Upper lobe of left lung (tissue), 6 donors: ENCODE measurements at places on chromosomes 11 and 22. TPM values are rescaled to one million over a fixed set of nuclear protein-coding genes. Genes with fewer than 3 reads are reported as not detected.

DNA sequence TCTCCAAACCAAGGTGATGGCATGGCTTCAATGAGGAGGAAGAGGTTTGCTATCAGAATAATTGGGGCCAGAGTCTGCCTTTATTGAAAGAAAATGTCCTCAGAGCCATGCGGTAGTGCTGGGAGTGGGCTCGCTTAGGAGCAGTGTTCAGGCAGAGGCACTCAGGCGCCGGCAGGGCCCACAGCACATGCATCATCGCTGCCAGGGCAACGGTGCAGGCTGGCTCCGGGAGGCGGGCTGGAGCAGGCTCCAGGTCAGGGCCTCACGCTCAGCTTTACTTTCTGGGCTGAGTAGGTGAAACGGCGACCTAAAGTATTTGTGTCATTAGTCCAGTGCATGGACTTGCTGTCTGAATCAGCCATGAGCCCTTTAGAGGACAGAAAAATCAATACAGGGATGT, 169.9 kb upstream of the CCDC90B start:
- DNase-seq = peak; percentile 65
- H3K4me1 ChIP-seq = no peaks in the 10 kb centered on the region
- H3K36me3 ChIP-seq = no peaks in the 10 kb centered on the region
- H3K27me3 ChIP-seq = no peaks in the 10 kb centered on the region

- DNase-seq = no peak
- H3K27ac ChIP-seq = no peak overlapping the region
- peaks cover 24% of the 10 kb centered on the region for H3K4me1 ChIP-seq
- no peak overlapping the region for H3K4me3 ChIP-seq
- H3K36me3 ChIP-seq = no peaks in the 10 kb centered on the region
- H3K27me3 ChIP-seq = no peaks in the 10 kb centered on the region
Measured at GRCh38 chr11:64128255-64129006, 37.5 kb downstream of the MACROD1 start.

GRCh38 chr11:44684859-44685281, 41.9 kb upstream of the TSPAN18 start:
- DNase-seq = no peak
- no peaks in the 10 kb centered on the region for H3K27me3 ChIP-seq
- H3K27ac ChIP-seq = no peak overlapping the region
- no peaks in the 10 kb centered on the region for H3K4me1 ChIP-seq
- no peak overlapping the region for H3K4me3 ChIP-seq

The ESAM gene
- total RNA-seq = 79.3 TPM

The BIK gene
- total RNA-seq = 2.7 TPM

The KRTAP5-7 gene
- total RNA-seq = 0.20 TPM
